Germinal center (tissue), 1 donor: ENCODE measurements at places on chromosomes 7 and 10.

- DNase-seq = no peak
These were observed 41.2 kb downstream of the PARD3 start for GRCh38 chr10:34773636-34774630.

- no peak for DNase-seq
These were observed 7.9 kb upstream of the SAR1A start for GRCh38 chr10:70178139-70178725.

- DNase-seq = no peak
These were observed 13.1 kb upstream of the PDK4 start for GRCh38 chr7:95609277-95609971.

DNA sequence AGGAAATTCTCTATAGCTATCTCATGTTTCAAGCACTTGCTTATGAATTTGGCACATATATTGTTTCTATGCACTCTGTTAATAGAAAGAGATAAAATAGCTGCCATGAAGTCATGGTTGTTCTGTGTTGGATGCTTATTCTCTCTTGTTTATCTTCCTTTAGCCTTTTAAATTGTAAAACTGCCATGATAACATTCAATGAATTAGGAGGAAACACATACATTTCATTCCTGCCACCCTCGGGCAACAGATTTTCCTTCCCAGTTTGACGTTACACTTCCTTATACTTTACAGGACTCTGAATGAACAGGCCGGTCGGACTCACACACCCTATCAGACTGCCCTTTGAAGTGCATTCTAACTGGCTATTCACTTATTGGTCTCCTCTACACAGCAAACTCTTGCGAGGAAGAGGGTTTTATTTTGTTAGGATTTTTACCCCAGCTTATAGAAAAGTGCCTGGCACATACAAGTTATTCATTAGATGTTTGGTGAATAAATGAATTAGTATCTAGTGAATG, 65.7 kb upstream of the FERD3L start:
- no peak for DNase-seq

DNA sequence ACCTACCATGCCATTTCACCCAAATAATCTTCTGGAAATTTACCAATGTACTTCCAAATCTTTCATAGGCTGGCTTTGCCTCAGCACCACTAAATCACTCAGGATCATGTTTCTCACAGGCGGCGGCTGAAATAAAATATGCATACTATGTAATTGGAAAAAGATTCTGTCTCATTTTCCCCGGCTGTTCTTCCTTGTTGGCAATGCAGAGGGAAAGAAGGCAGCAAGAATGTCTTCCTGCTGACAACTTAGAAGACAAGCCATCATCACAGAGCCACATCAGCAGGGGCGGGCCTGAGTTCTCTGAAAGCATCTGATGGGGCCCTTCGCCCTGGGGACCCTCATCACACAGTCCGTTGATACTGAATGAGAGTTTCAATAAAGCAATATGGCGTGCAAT, 39.2 kb upstream of the COL1A2 start:
- no peak for DNase-seq

DNA sequence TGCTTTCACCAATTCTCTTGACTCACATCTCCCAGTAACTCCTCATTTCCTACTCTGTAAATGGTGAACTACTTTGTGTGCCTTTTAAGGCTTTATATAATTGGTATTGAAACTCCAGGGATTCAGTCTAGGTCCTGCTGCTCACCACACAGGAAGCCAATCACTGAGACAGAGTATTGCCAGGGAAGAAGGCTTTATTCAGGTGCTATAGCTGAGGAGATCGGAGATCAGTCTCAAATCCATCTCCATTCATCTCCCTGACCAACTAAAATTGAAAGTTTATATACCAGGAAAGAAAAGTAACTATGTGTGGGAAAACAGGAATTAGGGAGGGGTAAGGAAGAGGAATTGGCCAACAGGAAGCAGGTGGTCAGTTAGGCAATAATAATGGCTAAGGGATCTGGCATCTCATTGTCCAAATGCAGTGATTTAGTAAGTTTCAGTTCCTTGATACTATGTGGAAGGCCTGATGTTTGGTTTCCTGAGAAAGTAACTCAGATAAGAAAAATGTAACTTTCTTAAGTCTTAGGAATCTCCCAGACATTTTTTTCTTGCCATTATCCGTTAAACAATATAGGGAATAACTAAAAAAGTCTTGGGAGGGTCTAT, 10.2 kb upstream of the SDHAF3 start:
- DNase-seq = no peak

DNA sequence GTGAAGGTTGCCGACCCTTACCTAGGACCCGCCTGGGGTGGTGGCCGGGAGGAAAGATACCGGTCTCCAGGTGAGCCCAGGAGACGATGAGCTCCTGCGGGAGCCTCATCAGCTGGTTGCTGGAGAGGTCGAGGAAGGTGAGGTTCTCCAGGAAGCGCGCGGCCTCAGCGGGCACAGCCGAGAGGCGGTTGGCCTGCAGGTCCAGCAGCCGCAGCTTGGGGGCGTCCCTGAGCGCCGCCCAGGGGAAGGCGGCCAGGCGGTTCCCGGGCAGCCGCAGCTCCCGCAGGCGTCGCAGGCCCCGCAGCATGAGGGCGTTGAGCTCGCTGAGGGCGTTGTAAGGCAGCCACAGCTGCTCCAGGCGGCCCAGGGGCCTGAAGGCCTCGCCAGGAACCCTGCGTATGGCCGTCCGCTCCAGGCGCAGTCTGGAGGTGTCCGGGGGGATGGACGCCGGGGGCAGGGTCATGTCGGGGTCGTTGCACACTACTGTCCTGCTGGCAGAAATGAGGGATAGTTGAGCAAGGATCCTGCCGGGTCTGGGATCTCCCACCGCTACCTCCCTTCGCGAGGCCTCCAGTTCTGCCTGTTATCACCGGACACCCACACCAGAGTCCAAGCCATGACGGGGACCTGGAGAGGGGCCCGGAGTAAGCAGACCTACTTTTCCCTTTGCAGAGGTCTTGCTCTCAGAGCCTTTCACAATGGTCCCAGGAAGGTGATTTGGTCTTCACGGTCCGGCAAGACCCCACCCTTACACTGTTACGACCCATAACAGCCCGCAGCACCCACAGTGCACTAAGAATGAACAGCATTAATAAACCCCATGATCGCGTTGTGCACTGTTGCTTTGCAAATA, 3.9 kb downstream of the LRIT1 start:
- DNase-seq = no peak
